Activated CD8-positive, alpha-beta memory T cell treated with anti-CD3 and anti-CD28 coated beads, Interleukin-2, amount 50 U/mL, for 4 hours (primary cell): ENCODE measurements at places on chromosomes 16 and 17.

GRCh38 chr17:17699491-17699890 lies 18.2 kb downstream of the RAI1 start:
- no peak for DNase-seq

DNA sequence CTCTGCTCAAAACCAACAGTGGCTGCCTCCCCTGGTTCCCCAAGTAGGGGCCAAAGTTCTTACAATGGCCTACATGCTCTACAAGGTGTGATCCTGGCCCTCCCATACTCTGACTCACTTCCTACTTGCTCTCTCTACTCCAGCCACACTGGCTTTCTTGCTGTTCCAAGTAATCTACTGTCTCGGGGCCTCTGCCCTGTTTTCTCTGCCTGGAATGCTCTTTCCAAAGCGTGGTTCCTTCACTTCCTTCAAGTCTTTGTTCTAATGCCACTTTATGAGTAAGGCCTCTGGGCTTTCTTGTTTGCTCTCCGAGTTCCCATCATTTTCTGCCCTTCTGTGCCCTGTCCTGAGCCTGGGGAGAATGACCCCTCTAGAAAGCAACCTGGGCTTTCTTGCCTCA lies 4.1 kb upstream of the CDH3 start:
- DNase-seq = no peak

DNA sequence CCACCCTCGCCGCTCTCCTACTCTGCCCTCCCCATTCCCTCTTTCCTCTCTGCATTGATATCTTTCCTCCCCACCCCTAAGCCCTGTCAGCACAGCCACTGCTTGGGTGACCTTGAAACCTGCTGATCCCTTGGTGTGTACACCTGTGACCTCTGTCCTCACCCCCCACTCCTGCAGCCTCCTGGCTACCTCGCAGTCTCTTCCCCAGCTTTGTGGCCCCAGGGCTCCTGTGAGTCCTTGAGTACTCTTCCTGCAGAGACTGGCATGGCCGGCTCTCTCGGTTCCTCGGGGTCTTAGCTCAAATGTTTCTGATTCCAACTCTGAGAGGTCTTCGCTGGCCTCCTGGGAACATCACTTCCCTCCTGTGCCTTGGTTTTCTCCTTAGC lies 31.7 kb downstream of the ADCY7 start:
- DNase-seq = no peak

GRCh38 chr16:65634291-65634690 lies 512.4 kb upstream of the CDH11 start:
- DNase-seq = no peak

DNA sequence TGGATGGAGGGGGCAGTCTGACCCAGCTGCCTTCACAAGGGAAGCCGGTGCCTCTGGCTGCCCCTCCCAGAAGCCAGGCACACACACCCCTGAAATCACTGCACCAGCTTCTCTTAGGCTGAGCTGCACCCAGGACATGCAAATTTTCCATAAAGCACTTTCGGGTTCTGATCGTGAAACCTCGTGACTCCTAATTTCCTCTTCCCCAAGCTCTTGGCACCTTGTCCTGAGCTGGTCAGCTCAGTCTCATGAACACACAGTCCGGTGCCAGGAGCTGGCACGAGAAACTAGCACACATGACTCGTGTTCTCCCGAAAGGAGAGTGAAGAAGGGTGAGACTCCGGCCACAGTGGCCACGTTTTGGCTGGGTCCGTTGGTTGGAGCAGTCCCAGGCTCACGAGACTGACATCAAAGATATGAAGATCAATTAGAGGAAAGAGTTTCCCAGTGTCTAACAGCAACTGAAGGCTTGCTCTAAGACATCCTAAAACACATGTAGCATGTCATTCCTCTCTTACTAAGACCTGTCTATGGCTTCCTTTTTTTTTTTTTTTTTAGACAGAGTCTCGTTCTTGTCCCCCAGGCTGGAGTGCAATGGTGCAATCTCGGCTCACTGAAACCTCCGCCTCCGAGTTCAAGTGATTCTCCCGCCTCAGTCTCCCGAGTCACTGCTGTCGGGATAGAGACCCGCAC lies 9.2 kb upstream of the ABR start:
- no peak for DNase-seq

DNA sequence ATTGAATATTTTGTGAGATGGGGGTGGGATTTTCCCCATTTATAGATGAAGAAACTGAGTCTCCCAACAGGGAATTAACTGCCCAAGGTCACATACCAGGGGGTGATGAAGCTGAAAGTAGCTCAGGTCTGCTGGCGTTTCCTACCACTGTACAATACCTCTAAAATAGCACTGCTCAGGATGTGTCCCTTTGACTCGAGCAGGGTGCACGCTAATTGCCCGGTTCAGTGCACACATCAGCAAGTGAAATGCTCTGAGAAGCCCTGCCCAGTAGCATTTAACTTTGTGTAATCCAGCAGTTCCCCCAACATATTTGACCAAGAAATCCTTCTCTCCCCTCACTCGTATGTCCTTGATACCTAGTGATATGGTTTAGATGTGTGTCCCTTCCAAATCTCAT lies 50.1 kb upstream of the DDX52 start:
- DNase-seq = no peak

DNA sequence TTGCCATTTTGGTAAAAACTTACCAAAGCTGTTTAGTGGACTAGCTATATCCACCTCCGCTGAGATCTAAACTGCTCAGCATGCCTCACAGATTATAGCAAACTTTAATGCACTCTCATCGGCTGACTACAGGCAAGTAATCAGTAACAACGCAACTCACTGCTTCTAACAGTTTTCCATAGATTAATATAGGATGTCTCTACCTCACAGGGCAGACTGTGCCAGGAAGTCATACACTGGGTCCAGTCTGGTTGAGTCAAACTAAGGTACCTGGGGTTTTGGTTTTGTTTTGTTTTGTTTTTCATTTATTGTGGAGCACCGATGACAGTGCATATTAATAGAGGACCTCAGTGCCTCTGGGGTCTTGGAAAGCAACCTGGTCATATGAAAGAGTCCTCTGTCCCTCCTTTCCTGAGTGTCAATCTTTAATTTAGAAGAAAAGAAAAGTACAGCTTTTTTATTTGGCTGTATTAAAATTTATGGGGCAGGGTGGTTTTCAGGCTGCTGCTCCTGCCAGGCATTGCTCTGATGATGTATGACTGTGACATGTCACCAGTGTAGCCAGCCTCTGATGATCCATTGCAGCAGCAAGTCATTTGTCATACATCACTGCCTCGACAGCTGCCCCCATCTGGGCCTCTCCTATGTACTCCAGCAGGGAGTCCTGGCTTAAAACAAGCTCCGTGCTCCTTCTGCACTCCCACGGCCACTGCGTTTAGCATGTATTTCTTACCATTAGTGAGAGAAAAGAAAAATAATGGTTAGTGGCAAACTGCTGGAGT lies 854.1 kb downstream of the KCNJ2 start:
- no peak for DNase-seq

GRCh38 chr16:66774981-66775380 lies 23.6 kb upstream of the DYNC1LI2 start:
- DNase-seq = no peak

- DNase-seq = peak; percentile 23
Measured at GRCh38 chr17:82750241-82750908, 1.5 kb upstream of the TBCD start.

GRCh38 chr16:7137560-7138330 lies 194.9 kb upstream of the RBFOX1 start:
- DNase-seq = no peak

GRCh38 chr17:48497103-48497502 lies 33.7 kb downstream of the HOXB1 start:
- no peak for DNase-seq

DNA sequence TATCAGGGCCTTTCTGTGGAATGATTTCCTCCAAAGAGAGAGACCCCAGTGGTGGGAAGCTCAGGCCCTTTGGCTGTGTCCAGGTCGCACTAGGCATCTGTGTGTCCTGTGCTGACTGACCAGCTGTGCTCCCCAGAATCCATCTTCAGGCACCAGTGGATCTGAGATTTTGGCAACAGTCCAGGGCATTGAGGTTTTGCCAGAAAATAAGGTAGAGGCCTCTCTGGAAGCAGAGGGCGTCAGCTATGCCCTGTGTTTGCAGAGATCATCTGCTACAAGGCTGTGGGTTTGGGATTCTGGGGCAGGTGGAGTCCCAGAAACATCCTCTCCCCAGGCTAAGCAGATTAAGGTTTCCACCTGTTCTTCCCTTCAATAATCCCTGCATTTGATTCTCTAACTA lies 57.5 kb upstream of the TOB1 start:
- DNase-seq = no peak

DNA sequence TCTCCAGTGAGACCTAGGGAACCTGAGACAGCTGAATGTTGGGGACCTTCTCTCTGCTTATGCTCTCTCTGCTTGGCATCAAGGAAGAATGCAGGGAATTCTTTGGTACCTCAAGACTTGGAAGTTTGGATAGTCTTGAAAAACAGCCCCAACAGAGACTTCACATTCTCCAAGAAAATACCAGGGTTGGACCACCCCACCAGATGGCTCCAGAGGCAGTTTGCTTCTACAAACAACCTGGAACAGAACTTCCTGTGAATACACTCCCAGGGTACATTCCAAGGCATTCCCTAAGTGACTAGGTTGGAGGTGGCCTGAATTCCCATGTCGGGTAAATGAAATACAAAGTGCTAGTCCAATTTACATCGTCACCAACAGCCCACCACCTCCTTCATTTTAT lies 314.4 kb downstream of the PMP22 start:
- DNase-seq = no peak

GRCh38 chr17:50561746-50562141 lies 1.2 kb downstream of the CACNA1G start:
- no peak for DNase-seq

DNA sequence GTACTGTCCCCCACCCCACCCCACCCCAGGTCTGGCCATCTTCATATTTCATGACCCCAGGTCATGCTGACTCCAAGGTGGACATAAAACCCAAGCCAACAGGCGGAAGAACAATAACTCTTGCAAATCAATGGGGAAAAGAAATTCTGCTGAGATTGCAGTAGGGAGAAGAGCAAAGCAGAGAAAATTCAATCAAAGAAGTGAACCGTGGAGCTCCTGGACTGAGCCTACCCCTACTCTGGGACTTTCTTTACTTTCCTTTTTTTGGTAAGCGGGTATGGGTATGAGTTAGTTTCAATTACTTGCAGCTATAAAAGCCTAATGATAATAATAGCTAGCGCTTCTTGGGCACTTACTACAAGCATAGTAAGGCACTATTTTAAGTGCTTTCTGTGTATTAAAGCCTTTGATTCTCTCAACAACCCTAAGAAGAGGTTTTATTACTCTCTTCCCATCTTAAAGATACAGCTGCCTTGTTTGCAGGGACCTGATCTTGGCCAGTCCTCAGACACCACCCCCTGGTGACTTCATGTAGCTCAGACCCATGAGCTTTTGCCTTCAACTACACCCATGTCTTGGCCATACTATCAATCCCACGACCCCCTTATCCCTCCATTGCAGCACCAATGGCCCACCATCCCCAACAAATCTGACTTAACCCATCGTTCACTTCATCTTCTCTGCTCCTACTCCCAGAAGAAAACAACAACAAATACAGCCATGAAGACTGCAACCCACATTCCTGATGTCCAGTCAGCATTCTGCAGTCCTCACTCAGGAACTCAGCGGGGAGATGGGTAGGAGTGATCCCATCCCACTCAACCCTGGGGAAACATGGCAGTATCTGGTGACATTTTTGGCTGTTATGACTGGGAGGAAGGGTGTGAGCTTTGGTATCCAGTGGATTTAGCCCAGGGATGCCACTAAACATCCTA lies 4.4 kb downstream of the GGA2 start:
- no peak for DNase-seq

DNA sequence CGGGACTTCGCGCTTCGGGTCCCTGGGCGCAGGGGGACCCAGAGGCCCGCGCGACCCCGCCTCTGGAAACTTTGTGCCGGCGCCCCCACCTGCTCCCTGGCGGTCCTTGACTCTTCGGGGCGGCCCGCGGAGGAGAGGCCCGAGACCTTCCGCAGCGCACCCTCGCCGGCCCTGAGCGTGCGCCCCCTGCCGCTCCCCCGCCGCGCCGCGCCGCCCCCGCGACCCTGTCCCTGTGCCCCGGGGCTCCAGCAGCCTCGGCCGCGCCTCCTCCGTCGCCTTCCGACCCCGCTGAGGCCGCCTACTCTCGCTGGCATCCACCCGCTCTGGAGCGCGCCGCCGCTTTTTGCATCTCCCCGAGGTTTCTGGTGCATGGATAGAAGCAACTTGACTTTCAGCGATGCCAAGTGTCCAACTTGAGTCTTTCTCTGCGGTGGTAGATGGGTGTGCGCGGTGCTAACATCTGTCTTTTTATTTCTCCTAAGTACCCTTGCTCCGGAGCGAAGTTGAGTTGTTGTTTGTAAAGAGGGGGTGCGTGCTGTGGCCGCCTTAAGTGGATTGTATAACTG lies 414 bp downstream of the DUSP14 start:
- peak; percentile 79 for DNase-seq

DNA sequence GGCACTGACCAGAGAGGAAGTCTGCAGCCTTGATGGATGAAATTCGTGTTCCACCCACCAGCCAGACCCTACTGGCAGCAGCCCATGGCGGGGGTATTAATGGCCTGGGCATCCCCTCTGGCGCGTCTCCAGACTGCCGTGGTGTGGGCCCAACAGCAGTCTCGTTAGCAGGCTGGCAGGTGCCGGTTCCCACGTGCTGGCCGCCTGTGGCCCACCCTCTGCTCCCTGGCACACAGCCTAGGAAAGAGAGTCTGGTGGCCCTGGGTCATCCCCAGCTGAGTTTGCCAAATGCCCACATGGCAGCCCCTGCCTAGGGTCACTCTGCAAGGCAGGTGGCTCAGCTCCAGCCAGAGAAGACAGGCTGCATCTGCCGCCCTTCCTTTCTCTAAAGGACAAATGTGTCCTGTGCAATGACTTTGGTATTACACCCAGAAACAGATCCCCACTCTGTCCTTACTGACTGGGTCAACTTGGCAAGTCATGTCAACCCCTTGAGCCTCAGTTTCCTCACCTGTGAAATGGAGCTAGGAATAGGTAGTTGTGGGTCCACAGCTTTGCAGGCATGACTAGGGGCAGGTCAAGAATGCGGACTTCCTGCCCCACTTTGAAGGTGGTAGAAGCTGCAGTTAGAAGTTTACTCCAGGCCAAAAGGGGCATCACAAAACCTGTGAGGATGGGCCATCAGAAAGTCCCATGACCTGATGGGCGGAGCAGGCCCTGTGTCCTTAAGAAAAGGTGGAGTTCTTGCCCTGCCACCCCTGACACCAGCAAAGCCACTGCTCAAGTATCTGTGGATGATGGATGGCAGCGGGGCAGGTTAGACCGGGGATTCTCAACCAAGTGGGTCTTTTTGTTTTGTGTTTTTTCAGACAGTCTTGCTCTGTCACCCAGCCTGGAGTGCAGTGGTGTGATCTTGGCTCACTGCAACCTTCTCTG lies 76.6 kb downstream of the ABCC6 start:
- DNase-seq = no peak

DNA sequence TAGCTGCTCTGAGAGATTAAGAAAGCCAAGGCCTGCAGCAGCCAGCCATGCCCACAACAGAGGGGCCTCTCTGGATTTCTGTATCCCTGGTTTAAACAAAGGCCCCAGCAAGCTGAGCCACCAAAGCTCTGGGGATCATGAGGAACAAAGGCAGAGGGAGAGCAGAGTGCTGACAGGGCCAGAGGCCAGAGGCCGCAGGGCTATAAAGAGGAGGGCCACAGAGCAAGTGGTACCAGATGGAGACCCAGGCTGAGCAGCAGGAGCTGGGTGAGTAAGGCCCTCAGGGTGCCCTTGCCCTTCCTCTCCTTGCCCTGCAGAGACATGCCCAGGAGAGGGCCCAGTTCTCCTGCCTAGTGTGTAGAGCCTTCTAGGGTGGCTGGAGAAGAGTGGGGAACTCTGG lies at the start of gene CRYBA1:
Gene CRYBA1, plus strand, starts transcription at position 232 of the 400 bp plus-strand sequence. Its CDS starts 5 bp downstream, at position 237.
- DNase-seq = no peak
